ENCODE measurements at places on chromosomes 16 and 17.
A peak's percentile ranks its signal among the peaks of the same experiment; 100 is the strongest.

DNA sequence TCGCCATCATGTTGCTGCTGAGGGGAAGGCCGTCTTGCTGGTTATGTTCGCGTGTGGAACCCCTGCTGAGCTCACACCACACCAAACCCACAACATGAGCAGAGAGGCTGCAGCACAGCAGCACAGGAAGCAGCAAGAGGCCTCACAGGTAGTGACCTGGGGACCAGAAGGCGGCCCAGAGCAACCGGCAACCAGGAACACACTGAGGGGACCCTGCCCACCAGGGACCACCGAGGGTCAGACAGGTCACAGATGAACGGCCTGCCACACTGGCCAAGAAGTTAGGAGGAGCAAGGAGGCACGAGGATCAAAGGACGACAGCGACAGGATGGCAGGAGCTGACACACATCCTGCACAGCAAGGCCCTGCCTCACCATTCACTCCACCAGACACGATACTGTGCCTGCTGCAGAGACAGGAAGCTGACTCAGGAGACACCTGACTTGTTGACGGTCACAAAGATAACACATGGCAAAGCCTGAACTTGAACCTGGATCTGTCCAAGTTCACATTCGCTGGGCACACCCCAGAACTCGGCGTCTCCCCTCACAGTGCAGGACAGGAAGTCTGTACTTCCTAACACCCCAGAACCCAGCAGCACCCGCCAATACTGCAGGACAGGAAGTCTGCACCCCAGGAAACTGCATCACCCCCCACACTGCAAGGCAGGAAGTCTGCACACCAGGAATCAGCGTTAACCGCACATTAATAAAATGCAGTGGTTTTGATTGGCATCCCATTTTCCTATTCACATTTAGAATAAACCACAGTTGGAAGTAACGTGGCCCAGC, 98.5 kb downstream of the ZNF778 start:
- no peak for DNase-seq

GRCh38 chr16:76428858-76429257, 151.7 kb downstream of the CNTNAP4 start:
- no peak for DNase-seq

- DNase-seq, result no peak
Measured at GRCh38 chr17:33944412-33944811, 310.7 kb upstream of the CCL2 start.

GRCh38 chr16:55044201-55044975, 113.7 kb downstream of the IRX5 start:
- peak; percentile 73 for DNase-seq

DNA sequence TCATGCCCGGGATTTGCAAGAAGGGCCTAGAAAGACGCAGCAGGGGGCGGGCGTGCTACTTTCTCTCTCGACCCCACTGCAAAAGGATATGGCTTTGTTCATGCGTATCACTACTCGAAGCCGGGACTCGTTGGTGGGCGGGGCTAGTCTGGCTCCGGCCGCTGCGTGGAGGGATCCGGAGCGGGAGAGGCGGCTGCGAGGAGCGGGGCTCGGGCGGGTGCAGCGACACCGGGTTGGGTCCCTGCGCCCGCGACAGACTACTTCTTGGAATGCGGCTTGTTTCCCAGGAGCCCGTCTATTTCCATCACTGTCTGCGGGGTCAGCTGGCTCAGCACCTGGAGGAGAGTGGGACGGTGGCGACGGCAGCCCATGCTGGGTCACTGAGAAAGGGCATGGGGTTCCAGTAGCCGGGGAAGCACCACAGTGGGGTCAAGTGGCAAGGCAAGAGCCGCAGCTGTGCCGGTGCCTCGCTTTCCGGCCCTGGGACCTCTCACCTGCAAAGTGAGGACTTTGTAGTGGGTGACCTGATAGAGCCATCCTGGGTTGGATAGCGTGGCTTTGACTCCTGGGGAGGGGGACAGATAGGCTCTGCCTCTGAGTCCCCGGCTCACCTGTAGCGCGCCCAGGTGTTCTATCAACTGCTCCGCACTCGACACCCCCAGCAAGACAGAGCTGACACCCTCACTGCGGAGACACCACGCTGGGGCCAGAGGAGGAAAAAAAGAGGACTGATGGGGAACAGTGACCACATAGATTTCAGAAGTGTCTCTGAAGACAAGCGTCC, 6.6 kb downstream of the KCNAB3 start:
- no peak for DNase-seq

All from mesenteric fat pad (tissue), 1 donor.